T-helper 1 cell (primary cell): ENCODE measurements at places on chromosomes 2 and 18.

DNA sequence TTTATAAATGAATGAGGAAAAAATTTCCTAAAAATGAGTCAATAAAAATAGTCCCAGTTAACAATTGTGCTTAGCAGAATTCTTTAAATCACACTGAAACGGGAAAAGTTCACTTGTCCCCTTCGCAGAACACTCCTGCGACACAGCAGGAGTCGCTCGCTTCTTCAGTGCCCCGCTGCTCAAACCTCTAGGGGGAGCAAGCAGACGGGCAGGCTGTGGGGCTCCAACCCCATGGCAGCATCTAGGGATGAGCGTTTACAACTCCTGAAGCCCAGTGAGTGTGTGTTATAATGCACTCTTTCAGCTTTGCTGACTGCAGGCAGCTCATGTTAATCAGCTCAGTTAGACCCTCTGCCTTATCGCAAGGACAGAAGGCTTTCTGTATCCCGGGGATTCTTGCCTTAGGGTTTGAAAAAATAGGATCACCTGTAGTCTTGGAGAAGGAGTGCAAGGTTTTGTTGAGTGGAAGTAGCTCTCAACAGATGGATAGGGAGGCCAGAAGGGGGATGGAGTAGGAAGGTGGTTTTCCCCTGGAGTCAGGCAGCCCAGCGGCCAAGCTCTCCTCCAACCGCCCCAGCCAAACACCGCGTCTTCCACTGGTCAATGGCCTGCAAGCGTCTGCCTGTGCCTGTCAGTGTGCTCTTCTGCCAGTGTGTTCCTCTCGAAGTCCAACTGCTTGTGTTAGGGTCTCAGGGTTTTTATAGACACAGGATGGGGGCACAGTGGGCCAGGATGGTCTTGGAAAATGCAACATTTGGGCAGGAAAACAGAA is 1977.7 kb upstream of the LRRTM1 start:
- no peak for DNase-seq

GRCh38 chr2:166758956-166759355 is 129.3 kb upstream of the XIRP2 start:
- no peak for DNase-seq

- DNase-seq = no peak
Measured at GRCh38 chr2:94877129-94877528, 5.9 kb downstream of the TEKT4 start.

GRCh38 chr2:175445281-175445680 is 263.8 kb upstream of the ATP5MC3 start:
- DNase-seq = no peak

- no peak for DNase-seq
Measured at GRCh38 chr2:28437918-28438317, 45.3 kb downstream of the FOSL2 start.

DNA sequence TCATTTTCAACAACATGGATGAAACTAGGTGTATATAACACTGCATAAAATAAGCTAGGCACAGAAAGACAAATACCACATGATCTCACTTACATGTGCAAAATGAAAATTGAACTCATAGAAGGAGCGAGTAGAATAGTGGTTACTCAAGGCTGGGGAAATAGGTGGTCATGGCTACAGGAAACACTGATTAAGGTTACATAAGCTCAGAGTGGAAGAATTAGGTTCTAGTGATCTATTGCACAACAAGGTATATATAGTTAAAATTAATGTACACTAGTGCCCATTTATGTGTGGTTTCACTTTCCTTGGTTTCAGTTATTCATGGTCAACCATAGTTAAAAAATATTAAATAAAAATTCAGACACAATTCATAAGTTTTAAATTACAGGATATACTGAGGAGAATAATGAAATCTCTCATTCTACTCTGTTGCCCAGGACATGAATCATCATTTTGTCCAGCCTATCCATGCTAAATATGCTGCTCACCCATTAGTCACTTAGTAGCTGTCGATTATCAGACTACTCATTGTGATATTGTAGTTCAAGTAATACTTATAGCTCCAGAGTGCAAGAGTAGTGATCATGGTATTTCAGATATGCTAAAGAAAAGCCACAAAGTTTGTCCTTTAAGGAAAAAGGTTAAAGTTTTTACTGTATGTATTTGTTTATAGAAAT is 1530.9 kb upstream of the LRRTM1 start:
- no peak for DNase-seq

DNA sequence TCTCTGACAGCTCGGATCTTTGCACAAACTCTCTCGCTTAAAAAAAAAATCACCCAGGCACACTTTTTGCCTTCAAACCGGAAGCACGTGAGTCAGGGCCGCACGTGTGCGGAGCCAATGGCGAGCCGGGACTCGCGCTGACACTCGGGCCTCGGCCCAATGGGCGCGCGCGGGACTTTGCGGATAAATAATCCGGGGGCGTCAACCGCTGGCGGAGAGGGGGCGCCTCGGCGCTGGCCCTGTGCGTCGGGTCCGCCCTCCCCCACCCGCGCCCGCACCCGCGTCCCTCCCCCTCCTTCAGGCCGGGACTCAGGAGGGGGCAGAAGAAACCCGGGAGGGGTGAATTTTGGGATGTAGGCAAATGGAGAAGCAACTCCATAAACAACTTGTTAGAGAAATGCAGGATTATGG is 319 bp upstream of the EN1 start:
- DNase-seq = no peak

DNA sequence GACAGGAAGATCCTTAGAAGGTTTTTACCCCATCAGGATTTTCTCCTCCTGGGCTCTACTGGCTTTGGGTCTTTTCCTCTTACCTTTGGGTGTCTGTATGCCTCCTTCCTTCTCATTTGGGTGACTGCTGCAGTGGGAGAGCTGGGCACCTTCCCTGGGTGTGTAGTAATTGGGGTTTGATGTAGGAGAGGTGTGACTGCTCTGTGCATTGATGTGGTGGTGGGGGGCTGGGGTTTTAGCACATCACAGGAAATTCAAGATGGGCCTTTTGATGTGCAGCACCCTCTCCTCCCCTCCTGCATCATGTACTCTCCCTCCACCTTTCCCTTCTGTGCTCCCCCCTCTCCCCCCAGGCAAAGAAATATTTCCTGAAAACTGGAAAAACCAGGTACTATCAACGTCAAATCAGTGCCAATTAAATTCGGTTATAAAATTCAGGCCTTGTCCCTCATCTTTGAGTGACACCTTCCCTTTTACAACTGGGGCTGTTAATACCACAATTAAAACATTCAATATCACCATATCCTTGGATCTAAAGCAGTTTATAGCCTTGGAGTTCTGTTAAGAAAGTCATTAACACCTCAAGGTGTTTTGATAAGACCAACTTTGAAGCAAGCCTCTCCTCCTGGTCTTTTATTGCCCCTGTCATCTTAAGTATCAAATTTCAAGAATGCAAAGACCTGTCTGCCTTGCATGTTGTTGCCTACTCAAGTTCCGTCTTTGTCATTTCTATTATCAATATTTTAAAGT is 23.3 kb downstream of the EDAR start:
- peak; percentile 26 for DNase-seq

GRCh38 chr2:16261791-16262190 is 321.4 kb downstream of the MYCN start:
- no peak for DNase-seq
